Tongue (tissue), 3 donors: ENCODE measurements at places on chromosomes 12 and 14.

- DNase-seq, result no peak
These were observed 21.0 kb upstream of the CIPC start for GRCh38 chr14:77077040-77077439.

DNA sequence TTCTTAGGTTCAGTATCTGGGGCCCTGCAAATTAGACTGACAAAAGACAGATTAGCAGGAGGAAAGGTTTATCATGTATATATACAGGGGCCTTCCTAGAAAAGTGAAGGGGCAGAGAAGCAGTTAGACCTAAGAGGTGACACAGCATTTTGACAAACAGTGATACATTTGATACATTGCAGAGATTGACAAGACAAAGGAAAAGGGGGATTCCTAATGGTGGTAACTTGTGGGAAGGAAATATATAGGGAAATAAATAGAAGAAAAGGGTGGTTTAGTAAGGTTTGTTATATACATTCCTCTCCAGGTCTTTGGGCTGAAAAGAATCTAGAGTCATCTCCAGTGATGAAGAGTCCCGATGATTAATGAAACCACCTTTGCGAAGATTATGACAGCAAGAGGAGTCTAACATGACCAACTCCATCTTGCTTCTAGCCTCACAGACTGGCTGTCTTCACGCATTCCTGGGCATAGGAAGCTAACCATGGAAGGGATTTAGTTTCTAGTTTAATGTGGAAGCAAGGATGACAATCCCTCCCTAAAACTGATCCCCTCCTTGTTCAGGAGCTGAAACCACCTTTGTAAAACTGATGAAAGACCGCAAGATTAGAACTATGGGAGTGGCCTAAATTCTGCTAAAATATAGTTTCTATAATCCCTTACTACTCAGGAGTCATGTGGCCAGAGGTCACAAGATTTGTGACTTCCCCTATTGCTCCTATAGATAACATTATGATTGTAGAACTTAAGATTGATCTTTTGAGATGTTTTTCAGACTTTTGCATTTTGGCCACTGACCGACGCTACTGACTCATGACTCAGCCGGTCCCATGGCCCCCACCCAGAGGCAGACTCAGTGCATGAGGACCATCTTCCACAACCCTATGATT, 31.1 kb upstream of the CPM start:
- no peak for DNase-seq

- DNase-seq, result no peak
These were observed 11.0 kb downstream of the PXMP2 start for GRCh38 chr12:132698341-132698740.

DNA sequence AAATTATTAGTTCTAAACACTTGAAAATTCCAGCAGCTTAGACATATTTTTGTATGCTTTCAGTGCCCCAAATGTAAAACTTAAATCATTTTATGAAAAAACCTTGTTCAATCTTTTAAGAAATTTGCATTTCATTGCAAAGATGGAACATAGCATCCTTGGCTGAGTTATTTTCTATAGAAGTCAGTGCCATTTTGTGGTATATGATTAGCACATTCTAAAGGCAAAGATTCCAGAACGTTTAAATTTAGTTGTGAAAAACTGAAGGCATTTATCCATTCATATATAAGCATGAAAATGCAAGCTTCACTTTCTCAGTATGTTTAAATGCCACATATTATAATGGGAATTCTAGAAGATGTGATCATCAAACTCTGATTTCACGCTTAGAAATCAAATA, 332.1 kb downstream of the APAF1 start:
- DNase-seq, result no peak

- peak; percentile 39 for DNase-seq
These were observed 13.0 kb upstream of the GPR68 start for GRCh38 chr14:91257328-91258010.

DNA sequence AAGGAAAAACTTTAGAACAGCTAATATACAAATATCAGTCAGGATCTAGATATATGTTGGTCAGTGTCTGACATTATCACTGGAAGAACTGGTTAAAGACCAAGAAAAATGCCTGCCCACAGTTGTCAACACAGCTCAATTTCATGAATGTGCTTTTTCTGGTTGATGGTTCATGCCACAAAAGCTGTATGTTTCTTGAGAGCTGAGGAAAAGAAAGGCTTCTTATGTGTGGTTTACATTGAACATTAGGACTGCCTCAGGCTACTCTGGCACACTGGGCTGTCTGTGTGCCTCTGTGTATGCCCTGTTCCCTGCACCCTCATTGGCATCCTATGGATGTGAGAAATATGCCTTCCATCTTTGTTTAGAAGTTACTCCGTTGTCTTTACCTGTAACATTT, 218.8 kb upstream of the RGS6 start:
- no peak for DNase-seq

- peak; percentile 71 for DNase-seq
These were observed 34.4 kb upstream of the PMCH start for GRCh38 chr12:102232036-102232435.

GRCh38 chr14:49991491-49991890, 98.6 kb downstream of the ARF6 start:
- no peak for DNase-seq

DNA sequence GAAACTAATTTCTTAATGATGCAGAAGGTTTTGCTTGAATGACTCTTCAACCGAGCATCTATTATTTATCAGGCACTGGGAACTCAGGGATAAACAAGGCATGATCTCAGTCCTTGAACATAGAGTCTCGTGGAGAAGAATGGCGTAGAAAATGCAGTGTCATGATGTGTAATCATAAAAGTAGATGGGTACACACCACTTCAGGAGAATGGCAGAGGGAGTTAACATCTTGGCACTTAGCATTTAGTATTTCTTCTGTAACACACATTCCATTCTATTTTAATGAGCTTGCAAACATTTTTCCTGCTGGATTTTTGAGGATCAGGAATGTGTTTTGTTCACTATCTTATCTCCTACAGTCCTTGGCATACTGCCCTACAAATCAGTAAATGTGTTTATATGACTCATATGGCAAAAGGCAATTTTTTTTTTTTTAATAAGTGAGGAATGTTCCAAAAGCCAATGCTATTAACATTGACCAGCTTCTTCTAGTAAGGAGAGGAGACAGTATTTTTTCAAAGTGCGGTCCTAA, 3.8 kb downstream of the TXNRD1 start:
- DNase-seq, result no peak

DNA sequence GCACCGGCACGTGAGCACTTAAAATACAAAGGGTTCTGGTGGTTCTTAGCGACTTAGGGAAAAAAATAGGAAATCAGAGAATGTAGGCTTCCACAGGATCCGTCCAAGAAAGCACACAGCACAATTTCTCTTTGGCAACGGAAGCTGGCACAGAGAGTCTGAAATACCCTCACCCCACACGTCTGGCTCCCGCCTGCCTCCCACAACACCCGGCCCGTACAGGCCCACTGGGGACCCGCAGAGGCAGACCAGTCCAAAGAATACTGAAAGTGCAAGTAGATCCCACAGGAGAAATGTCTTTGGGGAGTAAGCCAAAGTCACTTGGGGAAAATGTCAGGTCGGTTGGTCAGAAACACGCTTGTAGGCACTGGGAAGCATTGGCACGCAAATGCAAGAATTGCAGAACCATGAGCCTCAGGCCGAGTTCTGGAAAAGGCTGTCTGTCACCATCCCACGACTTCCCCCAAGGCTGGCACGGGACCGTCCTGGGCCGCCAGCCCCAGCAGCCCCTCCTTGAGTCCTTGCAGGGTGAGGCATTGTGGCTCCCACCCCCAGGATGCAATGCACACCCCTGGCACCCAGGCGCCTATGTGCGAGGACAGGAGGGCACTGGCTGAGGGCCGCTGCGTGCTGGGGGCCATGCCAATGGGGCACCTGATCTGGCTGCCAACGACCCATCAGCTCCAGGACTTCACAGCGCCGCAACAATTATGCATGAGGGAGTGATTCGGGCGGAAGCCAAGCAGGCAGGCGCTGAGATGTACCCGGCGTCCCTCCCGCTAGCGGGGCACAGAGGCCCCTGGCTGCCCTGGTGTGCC, 29.7 kb downstream of the CHGA start:
- no peak for DNase-seq

- peak; percentile 8 for DNase-seq
These were observed 68.5 kb upstream of the LGR5 start for GRCh38 chr12:71371122-71371521.

- DNase-seq, result peak; percentile 48
These were observed 84.6 kb upstream of the NAV3 start for GRCh38 chr12:77746096-77746495.

- DNase-seq, result no peak
These were observed 93.4 kb downstream of the CAND1 start for GRCh38 chr12:67362526-67362925.

GRCh38 chr12:49323524-49324097, 556 bp downstream of the TROAP start:
- DNase-seq, result no peak

DNA sequence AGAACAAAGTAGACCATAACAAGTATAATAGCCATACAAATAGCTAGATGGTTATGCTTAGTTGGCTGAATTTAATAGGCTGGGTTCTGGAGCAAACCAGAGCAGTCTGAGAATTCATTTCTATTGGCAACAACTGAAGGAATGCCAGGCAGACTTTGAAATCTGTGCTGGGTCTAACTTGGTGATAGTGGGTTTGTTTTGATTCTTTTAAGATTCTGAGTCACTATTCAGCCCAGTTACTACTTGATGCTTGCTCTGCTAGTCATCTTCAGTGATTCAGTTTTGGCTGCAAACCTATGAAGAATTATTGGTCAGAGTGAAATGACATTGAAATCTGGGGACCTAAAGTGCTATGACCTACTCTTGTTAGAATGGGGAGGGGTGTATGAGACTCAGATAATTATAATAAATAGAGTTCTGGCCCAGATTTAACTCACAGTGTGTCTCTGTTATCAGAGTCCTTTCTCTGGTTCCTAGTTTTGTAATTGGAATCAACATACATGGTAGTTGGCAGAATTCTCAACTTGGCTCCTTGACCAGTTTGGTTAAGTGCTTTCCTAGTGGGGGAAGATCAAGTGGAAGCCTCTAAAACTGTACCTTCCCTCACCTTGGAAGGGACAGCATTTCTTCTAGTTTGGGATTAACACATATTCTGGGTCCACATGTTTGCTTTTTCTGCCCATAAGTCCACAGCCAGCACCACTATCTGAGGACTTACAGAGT, 43.5 kb downstream of the MNAT1 start:
- no peak for DNase-seq

GRCh38 chr14:94473666-94474410, 2.2 kb downstream of the SERPINA9 start:
- DNase-seq, result no peak

GRCh38 chr12:121240484-121241101, 30.7 kb downstream of the P2RX4 start:
- peak; percentile 89 for DNase-seq

- no peak for DNase-seq
These were observed 2.6 kb upstream of the CAPRIN2 start for GRCh38 chr12:30757316-30757715.

- DNase-seq, result no peak
These were observed 23.6 kb upstream of the FERMT2 start for GRCh38 chr14:52974406-52974805.

- DNase-seq, result no peak
These were observed 105.0 kb downstream of the DAD1 start for GRCh38 chr14:22483863-22484593.

DNA sequence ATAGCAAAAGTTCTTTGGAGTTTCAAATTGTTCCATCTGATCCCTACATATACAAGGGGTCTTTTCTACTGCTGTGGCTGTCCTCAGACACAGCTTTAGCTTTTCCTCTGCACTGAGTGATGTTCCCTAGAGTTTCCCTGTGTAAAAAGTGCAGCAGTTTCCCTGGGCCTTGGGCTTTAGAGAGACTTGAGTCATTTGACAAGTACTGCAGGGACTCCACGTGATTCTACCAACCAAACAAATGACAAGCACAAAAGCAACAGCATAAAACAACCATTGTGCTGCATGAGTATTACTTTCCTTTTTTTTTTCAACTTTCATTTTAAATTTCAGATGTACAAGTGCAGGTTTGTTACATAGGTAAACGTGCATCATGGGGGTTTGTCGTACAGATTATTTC, 272.8 kb downstream of the PDZRN4 start:
- DNase-seq, result no peak

GRCh38 chr12:79000501-79000900, 135.9 kb downstream of the SYT1 start:
- DNase-seq, result no peak

- DNase-seq, result no peak
These were observed 4.0 kb upstream of the YEATS4 start for GRCh38 chr12:69355363-69356028.

DNA sequence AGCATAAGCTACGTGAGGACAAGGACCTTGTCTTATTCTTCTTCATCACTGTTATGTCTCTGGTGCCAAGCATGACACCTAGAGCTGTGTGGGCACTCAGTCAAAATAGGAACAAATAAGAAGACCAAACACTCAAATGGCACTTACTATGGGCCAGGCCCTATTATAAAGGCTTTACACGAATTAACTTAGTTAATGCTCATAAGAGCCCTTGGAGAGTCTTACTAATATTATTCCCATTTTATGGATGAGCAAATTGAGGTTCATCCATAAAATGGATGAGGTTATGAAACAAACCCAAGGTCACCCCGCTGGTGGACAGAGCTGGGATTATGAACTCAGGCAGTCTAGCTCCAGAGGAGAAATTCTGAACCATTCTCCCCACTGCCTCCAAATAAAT, 47.7 kb downstream of the ISCA2 start:
- DNase-seq, result no peak

DNA sequence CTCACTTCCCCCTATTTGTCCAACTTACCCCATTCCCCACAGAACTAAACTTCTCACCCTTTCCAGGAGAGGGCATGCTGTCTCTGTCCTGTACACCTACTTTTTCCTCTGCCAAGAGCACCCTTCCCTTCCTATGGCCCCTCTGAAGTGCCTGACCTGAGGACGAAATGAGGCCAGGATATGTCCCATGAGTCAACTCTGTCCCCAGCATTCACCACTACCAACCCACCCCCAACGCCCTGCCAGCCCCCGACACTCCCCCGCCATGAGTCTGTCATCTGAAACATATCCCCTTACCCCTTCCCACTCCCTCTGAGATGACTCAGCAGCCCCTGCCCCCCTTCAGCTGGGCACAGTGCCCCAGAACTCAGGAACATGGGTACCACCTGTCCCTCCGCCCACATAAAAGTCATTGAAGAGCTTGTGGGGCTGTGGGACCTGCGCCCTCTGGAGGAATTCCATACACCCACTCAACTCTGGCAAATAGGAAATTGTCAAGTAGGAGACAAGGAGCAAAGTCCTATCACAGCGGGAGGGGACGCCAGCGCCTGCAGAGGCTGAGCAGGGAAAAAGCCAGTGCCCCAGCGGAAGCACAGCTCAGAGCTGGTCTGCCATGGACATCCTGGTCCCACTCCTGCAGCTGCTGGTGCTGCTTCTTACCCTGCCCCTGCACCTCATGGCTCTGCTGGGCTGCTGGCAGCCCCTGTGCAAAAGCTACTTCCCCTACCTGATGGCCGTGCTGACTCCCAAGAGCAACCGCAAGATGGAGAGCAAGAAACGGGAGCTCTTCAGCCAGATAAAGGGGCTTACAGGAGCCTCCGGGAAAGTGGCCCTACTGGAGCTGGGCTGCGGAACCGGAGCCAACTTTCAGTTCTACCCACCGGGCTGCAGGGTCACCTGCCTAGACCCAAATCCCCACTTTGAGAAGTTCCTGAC, 26.3 kb downstream of the ITGA7 start:
- DNase-seq, result peak; percentile 91

- peak; percentile 45 for DNase-seq
These were observed 59.7 kb upstream of the NAP1L1 start for GRCh38 chr12:76144245-76144549.

GRCh38 chr12:132176385-132176919, 32.2 kb downstream of the NOC4L start:
- no peak for DNase-seq
